Esophagus mucosa (tissue), 1 donor: ENCODE measurements at places on chromosomes 3 and 15.

DNA sequence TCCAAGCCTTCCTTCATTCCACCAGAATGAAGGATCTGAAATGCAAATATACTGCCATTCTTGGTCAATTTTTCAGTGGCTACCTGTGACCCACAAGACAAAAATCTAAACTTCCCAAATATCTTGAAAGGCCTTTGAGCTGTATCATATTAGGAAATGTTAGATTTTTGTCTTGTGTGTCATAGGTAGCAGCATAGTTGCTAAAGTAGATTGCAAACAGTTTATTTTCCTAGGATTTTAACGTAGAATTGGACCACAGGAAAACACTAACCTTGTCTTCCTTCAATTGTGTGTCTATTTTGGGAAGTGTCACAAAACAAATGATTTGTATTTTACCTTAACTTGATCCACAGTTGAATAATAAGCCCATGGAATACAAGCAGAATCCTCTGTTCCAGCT, 42.4 kb downstream of the CP start:
- no peak for ATAC-seq

DNA sequence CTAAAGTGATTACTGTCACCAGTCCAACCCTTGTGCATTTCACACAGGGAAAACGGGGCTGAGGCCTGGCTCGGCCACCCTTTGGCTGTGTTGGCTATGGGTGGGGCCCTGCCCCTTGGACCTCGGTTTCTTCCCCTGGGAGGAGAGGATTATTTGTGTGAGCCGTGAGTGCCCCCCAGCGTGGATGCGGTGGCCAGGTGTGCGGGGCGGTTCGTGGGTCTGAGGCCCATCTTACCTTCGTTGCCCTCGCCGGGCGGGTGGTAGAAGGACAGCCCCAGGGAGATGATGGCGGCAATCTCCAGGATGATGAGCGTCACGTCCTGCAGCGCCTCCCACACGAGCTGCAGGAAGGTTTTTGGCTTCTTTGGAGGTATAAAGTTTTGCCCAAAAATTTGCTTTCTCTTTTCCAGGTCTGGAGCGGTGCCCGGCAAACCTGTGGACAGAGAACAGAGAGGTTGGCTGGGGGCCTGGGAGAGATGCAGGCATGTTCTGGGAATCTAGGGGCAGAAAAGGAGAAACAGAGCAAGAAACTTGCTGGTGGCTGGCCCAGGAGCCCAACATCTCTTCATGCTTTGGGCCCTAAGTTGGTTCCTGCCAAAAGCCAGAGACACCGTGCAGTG, 89.6 kb upstream of the SEC13 start:
- ATAC-seq = no peak

DNA sequence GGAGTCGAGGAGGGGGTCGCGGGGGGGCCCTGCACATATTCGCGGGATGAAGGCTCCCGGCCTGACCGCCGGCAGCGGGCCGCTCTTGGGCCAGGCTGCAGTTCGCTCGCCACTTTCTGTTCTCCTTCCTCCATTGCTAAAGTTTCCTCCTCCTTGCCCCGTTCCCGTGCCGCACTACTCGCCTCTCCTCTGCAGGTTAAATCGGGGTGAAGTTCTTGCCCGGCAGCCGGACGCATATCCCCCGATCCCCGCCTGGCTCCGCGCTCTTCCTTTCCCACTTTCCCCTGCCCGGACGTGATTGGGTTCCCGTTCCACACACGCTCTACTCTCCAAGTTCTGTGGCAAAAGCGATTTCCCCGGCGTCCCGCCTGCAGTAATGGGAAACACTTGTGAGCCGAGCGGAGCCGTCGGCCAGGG, 556 bp downstream of the CRYBG3 start:
- ATAC-seq = peak; percentile 26

GRCh38 chr3:24420224-24420623, 74.4 kb downstream of the THRB start:
- ATAC-seq = no peak

GRCh38 chr3:12357456-12357855, 68.6 kb downstream of the PPARG start:
- ATAC-seq = no peak

DNA sequence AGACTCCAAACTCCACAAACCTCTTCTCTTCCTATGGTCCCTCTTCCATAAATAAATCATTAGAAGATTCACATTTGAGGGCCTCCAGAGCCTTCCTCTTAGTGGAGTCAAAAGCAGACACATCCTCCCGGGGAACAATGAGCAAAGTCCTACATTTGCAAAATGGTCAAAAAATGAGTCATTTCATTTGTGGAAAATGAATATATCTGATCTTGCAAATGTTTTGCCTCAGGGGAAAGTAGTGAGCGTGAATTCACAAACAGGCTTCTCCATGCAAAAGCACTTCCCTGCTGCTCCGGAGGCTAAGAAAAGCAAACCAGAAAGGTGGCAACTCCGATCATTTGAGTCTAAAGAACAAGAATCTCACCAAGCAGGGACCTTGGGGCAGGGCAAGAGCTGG, 86.7 kb upstream of the IQSEC1 start:
- no peak for ATAC-seq

GRCh38 chr15:42826251-42826890, 89.4 kb upstream of the CDAN1 start:
- ATAC-seq = peak; percentile 50

GRCh38 chr15:32870240-32871033, 152.6 kb downstream of the GREM1 start:
- ATAC-seq = peak; percentile 77

DNA sequence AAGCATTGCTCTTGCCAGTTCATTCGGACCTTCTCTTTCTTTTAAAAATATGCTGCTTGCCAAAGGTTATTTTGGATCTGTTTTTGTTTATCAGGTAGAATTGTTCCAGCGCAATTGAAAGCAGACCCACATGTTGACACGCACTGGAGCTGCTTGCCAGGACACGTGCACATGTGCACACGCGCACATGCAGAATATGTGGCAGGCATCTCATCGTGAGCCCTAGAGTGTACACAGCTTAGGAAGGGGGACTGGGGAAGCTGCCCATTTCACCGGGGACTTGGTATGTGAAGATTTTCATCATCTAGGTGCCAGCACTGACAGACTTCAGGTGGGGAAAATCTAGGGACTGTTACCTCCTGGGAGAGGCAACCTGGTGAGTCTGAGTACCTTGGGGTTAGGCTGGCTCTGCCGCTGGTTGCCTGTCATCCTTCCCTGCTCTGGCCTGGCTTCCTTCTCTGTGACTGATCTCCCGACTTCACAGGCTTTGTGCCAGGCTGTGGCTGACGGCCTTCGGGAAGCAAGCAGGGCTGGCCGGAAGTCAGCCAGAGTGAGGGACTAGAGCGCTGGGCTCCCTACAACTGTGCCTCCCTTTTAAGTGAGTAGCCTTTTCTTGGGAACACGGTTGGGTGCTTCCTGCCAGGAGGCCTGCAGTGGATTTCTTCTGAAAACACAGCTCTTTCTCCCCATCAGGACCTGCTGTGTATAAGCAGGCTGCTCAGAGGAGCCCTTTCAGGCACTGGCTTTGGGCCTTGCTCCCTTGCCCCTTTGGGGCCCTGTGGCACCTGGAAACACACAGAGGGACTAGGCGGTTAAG, 129.3 kb downstream of the EEFSEC start:
- ATAC-seq = no peak

GRCh38 chr15:64050281-64051092, 4.2 kb upstream of the DAPK2 start:
- ATAC-seq = no peak

GRCh38 chr15:34732430-34732829, 22.4 kb downstream of the GJD2 start:
- no peak for ATAC-seq

GRCh38 chr3:13207578-13207922, 134.3 kb upstream of the IQSEC1 start:
- no peak for ATAC-seq
